ENCODE measurements at places on chromosomes 4 and X. TPM values are rescaled to one million over a fixed set of nuclear protein-coding genes. Genes with fewer than 3 reads are reported as not detected.

The SASH3 gene
- 98.7 TPM for total RNA-seq

The HNRNPD gene
- total RNA-seq: 340 TPM

The FGFBP1 gene
- not detected for total RNA-seq

The TACC3 gene
- 264 TPM for total RNA-seq

The FGF2 gene
- total RNA-seq: 0.79 TPM

The DUSP9 gene
- total RNA-seq: 0.36 TPM

The PRDM8 gene
- 0.29 TPM for total RNA-seq

DNA sequence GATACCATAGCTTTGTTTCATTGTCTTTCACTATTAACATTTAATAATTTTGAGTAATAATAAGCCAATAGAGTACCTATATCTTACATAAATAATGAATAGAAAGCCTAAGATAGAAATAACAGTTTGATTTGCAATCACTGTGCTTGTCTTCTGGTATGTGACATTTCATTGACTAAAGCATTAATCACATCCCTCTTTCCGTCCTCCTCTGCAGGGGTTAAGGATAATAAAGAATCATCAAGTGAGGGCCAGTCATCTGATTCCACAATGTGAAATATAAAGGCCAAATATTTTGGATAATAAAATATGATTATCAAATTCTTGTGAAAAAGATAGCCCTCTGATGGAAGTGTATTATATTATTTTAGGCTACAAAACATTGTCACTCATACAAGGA is 2073.4 kb downstream of the ARAP2 start:
- DNase-seq: no peak

GRCh38 chr4:85676850-85677590 is 202.1 kb downstream of the ARHGAP24 start:
- DNase-seq: no peak

DNA sequence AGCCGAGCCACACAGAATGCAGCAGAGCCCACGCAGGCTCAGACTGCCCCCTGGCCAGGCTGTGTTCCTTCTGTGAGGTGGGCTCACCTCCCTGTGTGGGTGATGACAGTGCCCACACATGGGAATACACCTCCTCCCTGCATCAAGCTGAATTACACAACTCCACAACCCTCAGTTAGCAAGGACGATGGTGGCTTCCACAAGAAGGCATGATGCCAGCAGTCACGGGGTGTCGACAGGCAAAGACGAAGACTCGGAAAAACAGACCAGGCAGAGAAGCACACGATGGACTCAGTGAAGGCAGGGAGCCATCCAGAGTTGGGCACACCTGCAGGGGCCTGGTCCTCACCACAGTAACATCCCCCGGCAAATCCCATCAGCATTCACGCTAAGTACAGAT is 12.1 kb downstream of the LETM1 start:
- DNase-seq: no peak

DNA sequence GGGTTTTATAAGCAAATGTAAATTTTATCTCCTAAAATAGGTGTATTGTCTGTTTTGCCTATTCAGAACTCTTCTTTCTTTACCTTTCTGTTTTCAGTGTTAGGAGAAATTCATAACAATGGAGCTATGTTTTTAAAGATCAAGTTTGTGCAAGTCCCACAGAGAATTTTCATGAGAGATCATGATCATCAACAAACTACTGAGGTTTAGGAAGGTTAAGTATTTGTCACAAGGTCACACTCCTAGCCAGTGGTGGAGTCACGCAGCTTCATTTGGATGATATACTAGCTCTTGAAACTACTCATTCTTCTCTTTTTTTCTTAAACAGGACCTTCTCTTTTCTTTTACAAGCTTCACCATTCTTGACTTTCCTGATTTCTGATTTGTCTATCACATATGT is 892.6 kb upstream of the FRG1 start:
- DNase-seq: no peak

DNA sequence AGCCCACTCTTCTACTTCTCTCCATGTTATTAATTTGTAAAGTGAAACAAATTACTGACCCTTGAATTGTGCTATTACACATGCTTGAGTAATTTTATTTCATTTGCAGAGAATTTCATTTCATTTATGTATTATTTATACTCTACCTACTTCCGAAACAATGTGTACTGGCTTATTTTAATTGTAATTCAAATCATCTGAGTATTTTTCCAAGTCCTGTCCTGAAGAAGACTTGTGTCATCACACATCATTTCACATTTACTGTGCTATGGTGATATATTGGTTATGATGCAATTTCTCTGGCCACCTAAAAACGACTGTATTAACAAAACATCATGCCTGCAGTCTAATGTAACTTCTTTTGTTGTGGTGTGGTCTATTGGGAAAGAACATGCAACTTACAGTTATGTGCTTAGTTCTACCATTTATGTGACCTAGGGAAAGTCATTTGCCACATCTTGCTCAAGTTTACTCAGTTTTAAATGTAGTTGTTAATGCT is 384.5 kb downstream of the RPA4 start:
- DNase-seq: no peak

DNA sequence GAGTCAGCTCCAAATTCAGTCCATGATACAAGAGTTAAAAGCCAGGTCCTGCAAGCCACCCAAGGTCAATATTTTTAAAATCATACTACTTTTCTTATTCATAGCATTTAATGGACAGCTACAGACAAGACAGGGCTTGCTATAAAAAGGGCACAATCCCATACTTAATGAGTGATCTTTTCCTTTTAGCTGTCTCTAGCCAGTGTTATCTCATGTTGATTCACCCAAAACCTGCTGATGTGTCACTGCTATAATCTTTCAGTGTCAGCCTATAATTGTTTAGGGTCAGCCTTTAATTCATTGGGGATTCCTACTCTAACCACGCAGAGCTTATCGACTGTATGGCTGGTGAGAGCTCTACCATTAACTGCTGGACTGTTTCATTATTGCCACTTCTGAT is 51.2 kb upstream of the HCCS start:
- DNase-seq: no peak

DNA sequence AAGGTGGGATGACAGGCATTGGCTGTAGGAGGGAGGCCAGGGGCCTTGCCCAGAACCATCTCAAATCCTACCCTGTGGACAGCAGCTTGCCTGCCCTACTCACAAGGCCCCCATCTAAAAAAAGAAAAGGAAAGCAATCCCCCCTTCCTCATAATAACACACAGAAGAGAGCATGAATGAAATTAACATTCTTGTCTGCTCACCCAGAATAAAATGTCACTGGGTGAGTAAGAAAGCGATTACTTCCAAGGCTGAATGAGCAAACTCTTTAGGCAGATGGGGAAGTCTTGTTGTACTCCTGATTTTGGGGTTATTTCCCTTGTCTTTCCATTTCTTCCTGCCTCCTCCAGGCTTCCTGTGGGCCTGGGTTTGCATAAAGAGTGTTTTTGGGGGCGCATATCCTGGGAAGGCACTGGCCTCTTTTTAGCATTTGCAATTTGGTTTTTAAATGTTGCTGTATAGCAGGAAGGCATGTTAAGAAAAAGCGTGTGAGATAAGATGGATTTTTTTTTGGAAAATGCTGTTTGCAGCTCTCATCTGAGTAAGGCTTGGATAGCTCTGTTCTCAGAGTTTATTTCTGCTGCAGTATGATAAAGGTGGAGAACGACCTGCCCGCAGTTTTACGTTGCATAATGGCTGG is 248.3 kb upstream of the GATB start:
- no peak for DNase-seq

- DNase-seq: no peak
These were observed 652.1 kb upstream of the AADAT start for GRCh38 chr4:170741856-170742255.

GRCh38 chr4:74487771-74488170 is 42.8 kb downstream of the AREG start:
- no peak for DNase-seq

- DNase-seq: no peak
These were observed 136.7 kb downstream of the DCHS2 start for GRCh38 chr4:154354883-154355282.

GRCh38 chr4:83618431-83618830 is 82.5 kb downstream of the GPAT3 start:
- no peak for DNase-seq

DNA sequence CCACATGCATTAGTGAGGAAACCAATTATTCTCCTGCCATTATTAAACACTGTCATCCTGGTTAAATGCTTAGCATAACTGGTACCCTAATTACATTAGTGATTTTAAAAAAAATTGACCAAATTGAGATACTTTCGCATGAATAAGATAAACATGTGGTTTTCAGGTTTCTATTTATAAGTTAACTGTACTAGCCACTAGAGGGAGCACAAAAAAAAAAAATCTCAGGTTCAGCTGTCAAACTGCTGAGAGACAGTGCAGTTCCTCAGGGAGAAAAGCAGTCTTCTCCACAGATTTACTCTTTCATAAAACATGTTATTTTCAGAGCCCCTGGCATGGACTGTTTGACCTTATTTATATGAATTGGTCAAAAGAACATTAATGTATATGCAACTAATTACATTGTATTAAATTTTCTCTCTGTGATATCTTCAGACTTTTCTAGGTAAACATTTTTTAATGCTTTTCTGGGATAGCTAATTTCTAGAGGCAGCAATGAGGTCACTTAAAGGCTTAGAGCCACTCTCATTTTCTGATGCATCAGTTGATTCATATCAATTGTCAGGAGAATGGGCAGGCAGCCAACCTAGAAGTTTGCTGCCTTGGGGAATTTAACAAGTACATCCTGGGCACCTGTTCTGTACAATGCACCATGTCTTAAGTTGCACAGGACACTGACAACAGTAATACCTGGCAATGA is 167.5 kb downstream of the CDS1 start:
- no peak for DNase-seq

GRCh38 chrX:817759-818300 is 187.2 kb downstream of the SHOX start:
- DNase-seq: no peak

GRCh38 chr4:2076908-2077536 is 17.9 kb downstream of the NAT8L start:
- DNase-seq: no peak

- no peak for DNase-seq
These were observed 372.9 kb downstream of the STIM2 start for GRCh38 chr4:27233531-27233930.

DNA sequence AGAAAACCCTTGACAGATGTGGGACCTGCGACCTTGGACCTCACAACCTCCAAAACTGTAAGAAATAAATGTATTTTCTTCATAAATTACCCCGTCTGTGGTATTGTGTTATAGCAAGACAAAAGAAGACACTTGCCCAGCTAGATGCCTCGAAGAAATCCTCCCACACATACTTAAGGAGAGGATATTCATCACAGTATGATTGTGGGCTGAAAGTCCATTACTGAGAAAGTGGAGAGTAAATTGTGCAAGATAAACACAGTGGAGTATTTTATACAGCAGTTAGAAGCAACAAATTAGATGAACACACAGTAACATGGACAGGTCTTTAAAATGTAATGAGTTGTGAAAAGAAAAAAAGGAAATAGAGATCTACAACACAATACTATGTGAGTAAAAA is 25.8 kb upstream of the PLA2G12A start:
- no peak for DNase-seq

DNA sequence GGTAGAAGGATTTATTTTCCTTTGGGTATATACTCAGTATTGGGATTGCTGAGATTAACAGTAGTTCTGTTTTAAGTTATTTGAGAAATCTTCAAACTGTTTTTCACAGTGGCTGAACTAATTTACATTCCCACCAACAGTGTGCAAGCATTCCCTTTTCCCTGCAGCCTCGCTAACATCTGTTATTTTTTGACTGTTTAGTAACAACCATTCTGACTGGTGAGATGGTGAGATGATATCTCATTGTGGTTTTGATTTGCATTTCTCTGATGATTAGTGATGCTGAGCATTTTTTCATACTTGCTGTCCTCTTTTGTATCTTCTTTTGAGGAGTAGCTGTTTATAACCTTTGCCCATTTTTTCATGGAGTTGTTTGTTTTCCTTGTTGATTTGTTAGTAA is 457.8 kb downstream of the TRAM1L1 start:
- no peak for DNase-seq

- no peak for DNase-seq
These were observed 21.1 kb upstream of the PIGA start for GRCh38 chrX:15356444-15356843.

GRCh38 chr4:38560340-38560739 is 103.7 kb upstream of the KLF3 start:
- DNase-seq: no peak

- no peak for DNase-seq
These were observed 13.1 kb upstream of the AFF1 start for GRCh38 chr4:86921608-86922252.

DNA sequence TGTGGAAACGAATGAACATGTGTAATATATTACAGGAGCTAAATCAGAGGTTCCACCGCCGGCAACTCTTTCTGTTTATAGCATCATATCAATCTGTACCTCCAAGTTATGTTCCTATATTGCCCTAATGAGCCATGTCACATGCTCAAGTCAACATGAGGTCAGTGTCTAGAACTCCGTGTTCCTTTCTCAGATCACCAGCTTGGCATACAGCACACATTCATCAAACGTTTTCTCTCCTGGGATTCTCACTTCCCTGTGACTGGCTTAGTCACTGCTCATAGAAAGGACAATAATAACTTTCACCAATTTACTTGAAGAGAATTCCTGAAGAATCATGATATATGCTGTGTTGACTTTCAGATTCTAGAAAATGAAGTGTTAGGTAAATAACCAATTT is 532.0 kb upstream of the SPANXN1 start:
- no peak for DNase-seq

DNA sequence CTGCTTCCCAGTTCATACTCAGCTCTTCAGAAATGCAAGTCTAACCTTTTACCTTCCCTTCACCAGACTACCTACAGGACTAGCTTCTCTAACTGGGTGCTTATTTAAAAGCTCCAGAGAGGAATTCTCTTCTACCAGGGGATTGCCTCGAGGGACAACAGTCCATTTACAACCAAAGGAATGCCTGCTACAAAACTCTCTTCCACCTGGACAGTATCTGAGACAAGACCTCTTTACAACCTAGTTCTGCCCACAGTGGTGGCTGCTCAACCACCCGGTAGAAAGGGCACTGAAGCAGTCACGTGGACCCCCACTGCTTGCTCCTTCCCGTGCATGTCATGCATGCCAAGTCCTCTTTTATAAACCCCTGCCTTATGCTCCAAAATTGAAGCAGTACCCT is 158.1 kb upstream of the ANXA10 start:
- no peak for DNase-seq

DNA sequence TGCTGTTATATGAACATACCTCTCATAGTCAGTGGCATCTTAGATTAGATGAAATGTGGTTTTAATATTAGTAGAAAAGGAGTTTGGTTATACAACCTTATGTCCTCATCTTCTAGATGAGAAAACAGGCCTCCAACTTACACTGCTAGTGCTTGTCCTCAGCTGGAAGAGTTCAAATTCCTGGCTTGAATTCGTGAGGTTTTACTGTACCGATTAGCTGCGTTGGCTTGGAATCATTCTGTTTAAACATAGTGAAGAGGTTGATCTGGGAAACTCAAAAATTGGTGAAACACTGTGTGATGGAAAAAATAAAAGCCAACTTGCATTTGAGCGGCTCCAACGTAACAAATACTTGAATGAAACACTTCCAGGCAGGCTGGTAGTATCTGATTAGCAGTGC is 81.0 kb downstream of the LNX1 start:
- DNase-seq: no peak
